ENCODE measurements at places on chromosomes 1 and 21.

DNA sequence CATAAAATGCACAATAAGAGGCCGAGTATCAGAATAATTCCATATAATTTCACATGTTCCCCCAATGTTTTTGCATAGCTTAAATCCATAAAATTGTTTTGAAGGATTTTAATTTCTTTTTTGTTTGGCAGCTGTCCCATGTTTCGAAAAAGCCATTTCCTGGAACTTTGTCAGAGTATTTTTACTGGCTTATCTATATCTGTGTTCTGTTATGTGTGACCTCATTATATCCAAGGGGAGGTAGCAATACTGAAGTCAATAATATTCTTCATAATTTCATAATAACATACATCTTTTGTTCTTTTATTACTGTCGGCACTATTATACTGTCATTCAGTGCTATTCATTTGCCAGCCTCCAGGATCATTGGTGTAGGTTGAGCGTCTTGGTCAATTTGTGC lies 9.4 kb upstream of the BACH1 start:
- no peak for DNase-seq

- DNase-seq: no peak
Observed at GRCh38 chr1:29805122-29805895, 569.0 kb downstream of the PTPRU start.

DNA sequence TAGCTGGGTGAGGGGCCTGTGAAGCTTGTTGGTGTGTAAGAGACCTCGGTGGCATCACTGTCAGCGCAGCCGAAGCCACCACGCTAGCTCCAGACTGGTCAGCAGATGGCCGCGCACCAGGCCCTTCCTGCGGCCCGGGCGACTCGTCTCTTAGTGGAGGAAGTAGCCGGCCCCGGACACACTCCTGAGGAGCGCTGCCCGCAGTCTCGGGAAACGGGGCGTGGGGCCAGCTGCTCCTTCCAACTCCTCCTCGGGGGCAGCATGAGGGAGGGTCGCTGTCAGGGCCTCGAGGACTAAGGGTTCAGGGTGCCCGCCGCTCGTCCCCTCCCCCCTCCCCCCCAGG lies 20.4 kb downstream of the H3-3A start:
- no peak for DNase-seq

DNA sequence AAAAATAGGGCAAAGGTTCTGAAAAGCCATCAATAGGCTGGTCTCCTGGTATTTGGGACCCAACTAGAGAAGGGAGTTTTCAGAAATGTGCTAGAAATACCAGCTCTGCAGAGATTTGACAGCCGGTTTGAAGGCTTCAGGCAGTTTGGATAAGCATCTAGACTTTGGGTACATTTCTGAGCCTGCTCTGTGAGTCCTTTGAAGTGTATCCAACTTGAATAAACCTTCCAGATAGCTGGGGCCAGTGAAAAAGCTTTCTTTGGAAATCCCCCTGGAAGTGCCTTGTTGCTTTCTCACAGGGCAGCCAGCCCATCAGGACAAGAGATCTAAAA lies 6.4 kb upstream of the PEF1 start:
- DNase-seq: no peak

GRCh38 chr1:3056641-3057040 lies 12.4 kb upstream of the PRDM16 start:
- no peak for DNase-seq

GRCh38 chr1:115428256-115428655 lies 90.2 kb upstream of the NGF start:
- DNase-seq: no peak

- DNase-seq: no peak
Observed at GRCh38 chr1:119040906-119041305, 52.8 kb upstream of the TBX15 start.

GRCh38 chr1:182608845-182609610 lies 4.8 kb upstream of the RGS16 start:
- DNase-seq: no peak

DNA sequence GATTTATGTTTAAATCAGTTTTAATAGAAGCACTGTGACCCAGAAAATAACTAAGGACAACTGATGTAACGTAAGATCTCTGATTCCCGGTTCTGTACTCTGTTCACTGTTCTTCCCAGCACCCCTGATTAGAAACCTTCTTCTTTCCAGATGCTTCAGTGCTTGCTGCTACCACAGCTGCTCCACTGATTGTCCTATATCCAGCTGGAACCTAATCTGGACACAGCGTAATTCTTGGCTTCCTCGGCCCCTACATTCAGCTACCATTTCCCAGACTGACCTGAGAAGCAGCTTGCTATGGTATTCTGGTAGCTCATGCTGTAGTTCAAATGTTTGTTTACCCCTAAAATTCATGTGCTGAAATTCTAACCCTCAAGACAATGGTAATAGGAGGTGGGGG lies 302.7 kb downstream of the GRIK1 start:
- DNase-seq: no peak

- DNase-seq: no peak
Observed at GRCh38 chr1:5927506-5928370, 64.5 kb downstream of the NPHP4 start.

- DNase-seq: peak; percentile 12
Observed at GRCh38 chr1:22143065-22144033, at the start of gene WNT4. TSS of gene WNT4 (minus strand) at chr1:22143097. CDS start at chr1:22142922, 175 bp downstream.

- DNase-seq: no peak
Observed at GRCh38 chr1:51945591-51945990, 44.9 kb downstream of the RAB3B start.

DNA sequence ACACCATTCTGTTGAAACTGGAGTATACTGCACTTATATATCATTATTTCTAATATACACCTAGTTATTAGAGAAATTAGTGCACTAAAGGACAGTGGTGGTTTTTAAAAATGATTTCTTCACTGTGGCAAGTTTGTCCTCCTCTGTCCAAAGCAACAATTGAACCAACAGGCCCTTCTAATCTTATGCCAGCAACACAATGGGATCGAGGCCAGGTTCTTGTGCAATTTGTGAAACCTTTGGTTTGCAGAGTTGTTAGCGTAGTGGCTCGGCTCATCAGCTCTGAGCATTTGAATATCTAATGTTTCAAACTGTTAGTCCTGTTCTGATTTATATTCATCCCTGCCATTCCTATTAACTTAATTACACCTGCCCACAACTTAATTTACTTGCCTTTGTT lies 9.9 kb upstream of the LRRC39 start:
- DNase-seq: no peak

GRCh38 chr1:248631354-248632008 lies 3.4 kb downstream of the OR2T11 start:
- no peak for DNase-seq

- DNase-seq: no peak
Observed at GRCh38 chr21:40516335-40516734, 330.6 kb downstream of the DSCAM start.

DNA sequence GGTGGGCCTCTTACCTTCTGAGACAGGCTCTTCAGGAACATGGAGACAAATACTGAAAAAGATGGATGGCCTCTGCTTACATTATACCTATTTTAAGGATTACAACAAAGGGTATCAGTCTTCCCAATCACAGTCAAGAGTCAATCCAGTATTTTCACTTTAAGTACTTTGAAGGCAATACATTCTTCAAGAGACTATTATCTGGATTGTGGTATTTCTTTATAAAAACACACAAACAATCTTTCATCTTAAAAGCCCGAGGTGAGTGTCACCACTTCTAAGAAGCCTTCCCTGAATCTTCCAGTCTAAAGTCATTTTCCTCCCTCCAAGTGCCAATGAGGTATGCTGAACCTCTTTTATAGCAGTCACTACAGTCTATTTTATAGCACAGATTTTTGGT lies 45.3 kb downstream of the WASF2 start:
- peak; percentile 27 for DNase-seq

- DNase-seq: no peak
Observed at GRCh38 chr1:203210988-203211387, 18.5 kb downstream of the CHIT1 start.

- DNase-seq: no peak
Observed at GRCh38 chr1:209797978-209798639, 7.8 kb downstream of the IRF6 start.

DNA sequence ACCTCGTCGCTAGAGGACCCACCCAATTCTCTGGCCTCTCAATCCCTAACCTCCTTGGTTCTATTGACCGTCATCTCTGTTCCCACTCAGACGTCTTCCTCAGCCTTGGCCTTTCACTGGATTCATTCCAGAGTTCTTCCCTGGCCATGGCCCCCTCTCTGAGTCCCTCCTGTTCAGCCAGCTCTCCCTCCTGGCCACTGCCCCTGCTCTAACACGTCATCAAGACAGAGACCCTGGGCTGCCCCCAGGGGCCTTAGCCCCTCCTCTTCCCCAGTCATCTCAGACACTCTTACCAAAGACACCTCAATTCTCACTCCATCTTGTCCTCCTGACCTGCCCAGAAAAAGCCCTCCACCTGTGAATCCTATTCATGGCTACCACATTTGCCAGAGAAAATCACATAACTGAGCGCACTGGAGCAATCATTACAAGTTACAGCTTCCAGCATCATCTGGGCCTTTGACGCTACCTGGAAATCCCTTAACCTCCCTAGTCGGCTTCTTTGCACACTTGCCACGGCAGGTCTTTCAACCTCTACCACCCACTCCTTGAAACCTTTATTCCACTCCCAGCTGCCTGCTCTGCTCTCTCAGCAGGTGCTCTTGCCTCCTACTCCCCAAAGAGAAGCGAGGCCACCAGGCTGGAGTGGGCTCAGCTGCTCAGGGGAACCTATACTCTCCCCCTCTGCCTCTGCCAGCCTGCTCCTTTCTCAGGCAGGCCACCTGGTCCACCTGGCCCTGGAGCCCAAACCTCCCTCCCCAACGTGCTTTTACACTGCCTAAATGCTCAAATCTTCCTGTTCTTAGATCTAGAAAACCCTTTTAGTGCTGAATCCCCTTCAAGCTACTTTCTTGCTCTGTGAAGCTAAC lies 14.0 kb downstream of the DCST2 start:
- no peak for DNase-seq

DNA sequence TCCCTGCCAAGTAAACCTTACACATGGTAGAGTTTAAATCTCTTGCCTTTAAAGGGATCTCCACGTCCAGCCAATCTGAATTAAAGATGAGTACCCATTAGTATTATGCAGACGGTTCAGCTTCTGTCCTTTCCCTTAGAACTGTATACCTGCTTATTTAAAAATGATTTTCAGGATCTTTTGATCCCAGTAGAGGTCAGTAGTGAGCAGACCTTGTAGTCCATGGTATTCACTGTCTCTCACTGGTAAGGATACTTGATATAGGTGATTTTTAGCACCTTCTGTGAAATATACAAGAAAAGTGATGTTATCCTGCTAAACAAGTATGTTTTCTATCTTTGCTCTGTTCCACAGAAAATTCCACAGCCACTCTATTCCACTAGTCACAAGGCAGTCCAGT lies 1211.6 kb upstream of the ADGRL4 start:
- DNase-seq: peak; percentile 19

DNA sequence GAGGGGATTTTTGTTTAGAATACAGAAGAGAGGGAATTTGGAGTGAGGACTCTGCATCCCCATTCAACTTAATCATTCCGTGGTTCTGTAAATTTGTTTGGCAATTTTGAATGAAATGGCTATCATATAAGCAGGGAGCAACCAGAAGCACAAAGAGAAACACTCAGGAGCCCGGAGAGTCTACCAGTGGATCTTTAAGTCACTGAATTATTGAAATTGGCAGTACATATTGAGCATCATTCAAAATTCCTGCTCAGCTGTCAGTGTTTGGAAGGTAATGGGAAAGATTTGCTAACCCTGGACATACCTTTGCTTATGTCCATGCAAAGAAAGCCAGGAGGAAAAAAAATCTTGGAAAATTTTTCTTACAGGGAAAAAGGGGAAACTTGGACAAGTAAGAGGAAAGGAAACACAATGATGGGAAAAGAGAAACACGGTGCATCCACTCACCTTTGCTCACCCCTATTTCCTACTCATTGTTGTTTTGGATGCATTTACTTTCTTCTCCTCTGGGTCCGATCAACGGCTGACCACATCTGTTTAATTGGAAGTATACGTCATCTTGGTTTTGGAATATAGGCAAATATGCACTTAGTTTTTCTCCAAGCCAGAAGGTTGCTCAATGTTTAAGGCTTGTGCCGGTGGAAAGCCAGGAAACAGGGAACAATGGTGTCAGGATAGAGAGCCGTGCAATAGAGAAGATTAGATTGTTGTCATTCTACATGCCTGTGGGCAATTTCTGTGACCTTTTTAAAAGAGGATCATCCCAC lies 243.0 kb upstream of the LYPLAL1 start:
- no peak for DNase-seq

- DNase-seq: peak; percentile 69
Observed at GRCh38 chr21:42974832-42975820, 764 bp downstream of the PKNOX1 start.

- no peak for DNase-seq
Observed at GRCh38 chr1:214913966-214914365, 168.6 kb upstream of the KCNK2 start.

GRCh38 chr1:100989306-100990077 lies 36.1 kb downstream of the DPH5 start:
- DNase-seq: no peak

DNA sequence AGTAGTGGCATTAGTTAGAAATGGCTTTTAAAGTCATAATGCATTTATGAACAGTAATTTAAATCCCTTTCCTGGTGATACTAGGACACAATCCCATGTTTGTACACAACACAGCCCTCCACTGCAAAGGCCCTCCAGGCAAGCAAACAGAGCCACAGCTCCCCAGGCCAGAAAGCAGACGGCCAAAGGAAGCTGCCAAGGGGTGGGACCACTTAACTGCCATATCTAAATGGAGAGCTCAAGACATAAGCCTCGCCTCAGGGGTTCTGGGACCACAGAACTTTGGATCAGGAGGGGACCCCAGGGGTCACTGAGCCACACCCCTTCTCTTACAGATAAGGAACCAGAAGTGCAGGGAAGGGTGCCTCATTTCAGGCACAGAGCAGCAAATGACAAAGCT lies 189.7 kb downstream of the KCNH1 start:
- DNase-seq: no peak

DNA sequence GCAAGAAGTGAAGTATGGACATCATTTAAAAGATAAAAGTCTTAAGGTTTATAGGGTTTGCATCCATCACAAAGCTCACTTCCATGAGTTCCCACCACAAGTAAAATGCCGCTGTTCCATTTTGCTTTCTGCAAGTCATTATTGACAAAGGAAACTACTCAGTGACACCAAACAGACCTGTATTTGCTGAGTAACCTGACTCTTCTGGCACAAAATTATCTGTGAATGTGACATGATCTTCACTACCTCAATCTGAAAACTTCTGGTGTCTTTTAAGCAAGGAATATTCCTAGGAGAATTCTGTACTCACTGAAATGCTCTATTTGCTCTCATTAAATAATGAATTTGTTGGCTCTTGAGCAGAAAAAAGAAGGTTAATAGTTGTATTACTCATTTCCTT lies 1077.4 kb upstream of the ADGRL4 start:
- no peak for DNase-seq

DNA sequence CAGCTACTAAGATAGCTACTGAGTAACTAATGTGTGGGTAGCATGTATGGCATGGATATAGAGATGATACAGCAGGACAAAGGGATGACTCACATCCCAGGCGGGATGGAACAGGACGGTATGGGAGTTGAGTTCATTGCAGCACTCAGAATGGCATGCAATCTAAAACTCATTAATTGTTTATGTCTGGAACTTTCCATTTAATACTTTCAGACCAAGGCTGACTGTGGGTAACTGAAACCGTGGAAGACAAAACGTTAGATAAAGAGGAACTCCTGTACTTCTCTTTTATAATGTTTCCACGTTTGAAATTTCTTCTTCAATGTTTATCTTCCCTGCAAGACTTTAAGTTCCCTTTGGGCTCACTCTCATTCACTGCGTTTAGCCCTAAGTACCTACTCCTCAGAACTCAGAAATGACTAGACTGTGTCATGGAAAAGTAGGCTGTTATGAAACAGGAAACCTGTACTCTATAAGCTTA lies 151.9 kb downstream of the MAGI3 start:
- DNase-seq: no peak
